ENCODE measurements at places on chromosomes 13 and 19.

DNA sequence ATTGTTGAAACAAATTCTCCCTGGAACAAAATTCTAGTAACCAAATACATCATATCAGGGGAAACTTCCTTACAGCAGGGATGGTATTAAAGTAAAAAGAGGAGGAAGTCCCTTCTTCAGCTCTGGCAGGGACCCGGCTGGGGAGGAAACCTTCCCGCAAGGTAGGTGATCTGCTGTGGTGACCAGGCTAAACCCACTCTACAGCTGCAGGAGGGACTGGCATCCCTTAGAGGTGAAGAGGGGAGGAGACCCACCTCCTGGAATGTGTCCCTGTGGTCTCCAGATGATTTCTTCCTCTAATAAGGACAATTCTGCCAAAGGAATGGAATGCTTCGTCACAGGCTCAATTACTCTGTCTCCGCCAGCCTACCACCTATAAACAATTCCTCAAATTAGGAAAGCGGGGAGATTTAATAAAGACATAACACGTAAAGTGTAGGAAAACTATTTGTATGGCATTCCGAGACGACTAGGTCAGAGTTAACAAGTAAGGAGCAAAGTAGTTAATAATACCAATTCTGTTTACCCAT, 637 bp upstream of the PDS5B start:
- no peak for DNase-seq

GRCh38 chr19:3387645-3388589, 21.5 kb downstream of the NFIC start:
- no peak for DNase-seq

DNA sequence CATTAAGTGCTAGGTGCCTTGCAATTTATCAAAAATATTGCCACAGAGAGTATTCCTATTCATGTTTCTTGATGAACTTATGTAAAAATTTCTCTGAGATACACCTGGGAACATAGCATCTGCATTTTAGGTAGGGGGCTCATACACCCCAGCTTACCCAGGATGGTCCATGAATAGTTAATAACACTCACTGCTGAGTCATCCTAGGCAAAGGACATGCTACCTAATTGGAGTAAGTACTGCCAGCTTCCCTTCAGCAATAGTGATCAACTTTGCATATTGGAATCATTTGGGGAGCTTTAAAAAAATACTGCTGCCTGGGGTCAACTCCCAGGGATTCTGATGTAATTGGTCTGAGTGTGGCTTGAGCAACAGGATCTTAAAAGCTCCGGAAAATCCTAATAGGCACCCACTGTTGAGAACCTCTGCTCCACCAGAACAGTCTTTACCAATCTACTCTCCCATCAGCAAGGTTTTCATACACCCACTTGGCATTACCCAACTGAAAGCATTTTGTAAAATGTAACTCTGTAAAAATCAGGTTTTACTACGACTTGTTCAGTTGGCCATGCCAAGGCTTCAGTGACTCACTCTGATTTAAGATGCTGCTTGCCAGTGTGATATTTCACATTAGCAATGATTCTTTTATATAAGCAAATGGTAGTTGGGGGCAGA, 67.2 kb upstream of the FNDC3A start:
- DNase-seq = no peak

GRCh38 chr19:15869109-15869555, 28.7 kb downstream of the CYP4F2 start:
- no peak for DNase-seq

DNA sequence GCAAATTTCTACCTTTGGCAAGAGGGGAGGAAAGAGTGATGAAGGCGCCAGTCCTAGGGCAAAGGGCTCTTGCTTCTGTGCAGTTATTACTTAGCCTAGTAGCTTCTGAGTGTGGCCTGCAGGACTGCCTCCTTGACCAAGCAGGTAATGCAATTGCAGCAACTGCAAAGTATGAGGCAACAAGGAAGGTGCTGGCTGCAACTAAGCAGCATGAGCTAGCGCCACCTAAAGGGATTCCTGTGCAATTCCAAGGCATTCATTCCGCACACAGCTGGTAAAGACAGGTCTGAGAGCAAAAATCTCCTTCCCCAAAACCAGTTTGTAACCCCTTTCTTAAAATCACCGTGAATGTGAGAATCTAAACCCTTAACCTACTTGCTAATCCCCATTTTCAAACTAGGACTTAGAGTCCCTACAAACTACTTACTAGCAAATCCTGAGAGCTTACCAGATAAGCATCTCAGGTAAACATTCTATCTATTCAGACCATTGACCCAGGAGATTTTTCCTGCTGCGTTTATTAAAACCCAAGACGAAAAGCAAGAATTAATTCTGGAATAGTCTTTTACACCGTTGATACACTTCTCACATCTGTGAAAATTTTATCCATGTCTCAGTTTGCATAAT, 62.9 kb downstream of the DCT start:
- no peak for DNase-seq

DNA sequence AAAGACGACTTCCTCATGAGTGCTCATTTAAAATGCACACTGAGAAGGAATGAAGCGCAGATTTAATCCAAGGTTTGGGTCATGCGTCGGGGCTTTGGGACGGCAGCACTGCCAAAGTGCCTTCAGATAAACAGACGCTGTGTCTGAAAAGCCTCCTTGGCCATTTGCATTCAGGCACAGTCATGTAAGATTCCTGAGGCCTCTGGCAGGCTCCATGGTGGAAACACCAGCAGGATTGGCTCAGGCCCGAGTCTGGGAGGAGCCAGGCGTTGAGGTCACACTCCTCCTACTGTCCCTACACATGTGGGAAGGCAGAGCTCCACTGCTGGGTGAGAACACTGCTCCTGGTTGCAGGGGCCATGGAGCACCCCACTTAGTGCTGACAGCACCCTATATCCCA, 113.3 kb upstream of the KL start:
- DNase-seq = no peak

DNA sequence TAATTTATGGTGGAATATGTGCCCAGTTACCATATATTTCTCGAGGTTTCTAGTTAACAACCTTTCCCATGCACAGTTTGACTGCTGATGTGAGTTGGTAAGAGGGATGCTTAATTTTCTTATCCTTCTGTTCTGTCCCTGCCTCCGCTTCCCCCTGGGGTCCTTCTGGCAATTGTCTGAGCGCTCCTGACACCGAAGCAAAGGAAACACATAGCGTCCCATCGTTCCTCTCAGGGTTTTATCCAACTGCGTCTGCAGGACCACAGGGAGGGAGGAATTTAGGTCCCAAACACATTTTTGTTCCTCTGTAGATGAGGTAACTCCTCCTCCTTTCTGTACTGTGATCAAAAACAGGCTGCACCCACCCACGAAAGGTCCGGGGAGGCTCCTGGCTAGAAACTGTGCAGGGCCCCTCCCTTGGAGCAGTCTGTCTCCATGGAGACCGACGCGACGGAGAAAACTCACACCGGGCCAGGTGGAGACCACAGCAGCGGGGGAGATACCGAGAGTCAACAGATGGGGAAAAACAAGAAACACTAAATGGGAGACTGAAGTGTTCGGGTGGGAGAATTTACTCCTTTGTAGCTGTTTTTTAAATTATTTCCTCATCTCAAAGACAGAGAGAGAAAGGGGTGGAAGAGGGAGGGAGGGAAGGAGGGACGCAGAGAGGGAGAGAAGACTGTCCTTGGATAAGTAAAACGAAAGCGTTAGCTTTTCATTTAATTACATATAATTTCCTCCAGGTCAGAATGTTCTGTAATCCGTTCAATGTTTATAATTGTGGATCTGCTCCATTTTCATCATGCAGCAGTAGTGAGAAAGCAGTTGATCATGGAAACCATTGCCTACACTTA, 191.8 kb upstream of the NBEA start:
- no peak for DNase-seq

Data from stimulated activated CD8-positive, alpha-beta memory T cell treated with anti-CD3 and anti-CD28 coated beads, Interleukin-2, amount 100 ng/mL, for 1 hour (primary cell).